ENCODE measurements at places on chromosomes 2 and 18.

- DNase-seq, result no peak
These were observed 181.3 kb upstream of the HAAO start for GRCh38 chr2:42973726-42974125.

- DNase-seq, result no peak
These were observed 188.3 kb upstream of the RND3 start for GRCh38 chr2:150675807-150676206.

DNA sequence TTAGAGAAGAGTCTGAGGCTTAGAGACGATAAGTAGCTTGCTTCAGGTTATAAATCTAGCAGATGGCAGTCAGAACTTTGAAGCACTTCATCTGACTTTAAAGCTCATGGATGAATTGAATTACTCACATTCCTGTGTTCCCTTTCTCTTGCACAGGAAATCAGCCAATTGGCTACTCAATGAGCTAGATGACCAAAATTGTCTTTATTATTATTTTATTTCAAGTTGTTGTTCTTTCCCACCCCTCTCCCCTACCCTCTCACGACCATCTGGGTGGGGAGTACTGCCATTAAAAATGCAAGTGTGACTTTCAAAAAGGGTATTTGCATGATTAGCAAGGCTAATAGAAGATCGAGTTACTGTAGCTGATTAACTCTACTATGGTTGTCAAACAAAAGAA is 491.1 kb downstream of the NR4A2 start:
- no peak for DNase-seq

GRCh38 chr2:181841079-181841478 is 50.5 kb upstream of the ITPRID2 start:
- no peak for DNase-seq

DNA sequence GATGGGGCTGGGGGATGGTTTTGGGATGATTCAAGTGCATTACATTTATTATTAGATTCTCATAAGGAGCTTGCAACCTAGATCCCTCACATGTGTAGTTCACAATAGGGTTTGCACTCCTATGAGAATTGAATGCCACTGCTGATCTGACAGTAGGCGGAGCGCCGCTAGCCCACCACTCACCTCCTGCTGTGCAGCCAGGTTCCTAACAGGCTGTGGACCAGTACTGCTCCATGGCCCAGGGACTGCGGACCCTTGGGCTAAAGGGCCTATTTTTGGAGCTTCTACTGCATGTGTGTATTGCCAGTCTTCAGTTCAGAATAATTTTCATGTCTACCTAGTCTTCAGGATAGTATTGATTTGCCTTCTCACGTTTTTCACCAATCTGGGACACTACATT is 165.3 kb upstream of the TWIST2 start:
- no peak for DNase-seq

All from activated CD4-positive, alpha-beta T cell treated with anti-CD3 and anti-CD28 coated beads for 1 hour (primary cell).